Calu3 (cell line): ENCODE measurements at places on chromosomes 1 and 21. TPM values are rescaled to one million over a fixed set of nuclear protein-coding genes. Genes with fewer than 3 reads are reported as not detected.
A peak's percentile ranks its signal among the peaks of the same experiment; 100 is the strongest.

The DDAH1 gene
- 84.1 and 98.7 TPM in 2 replicates for total RNA-seq

The SYNC gene
- 0.19 and 0.51 TPM in 2 replicates for total RNA-seq

DNA sequence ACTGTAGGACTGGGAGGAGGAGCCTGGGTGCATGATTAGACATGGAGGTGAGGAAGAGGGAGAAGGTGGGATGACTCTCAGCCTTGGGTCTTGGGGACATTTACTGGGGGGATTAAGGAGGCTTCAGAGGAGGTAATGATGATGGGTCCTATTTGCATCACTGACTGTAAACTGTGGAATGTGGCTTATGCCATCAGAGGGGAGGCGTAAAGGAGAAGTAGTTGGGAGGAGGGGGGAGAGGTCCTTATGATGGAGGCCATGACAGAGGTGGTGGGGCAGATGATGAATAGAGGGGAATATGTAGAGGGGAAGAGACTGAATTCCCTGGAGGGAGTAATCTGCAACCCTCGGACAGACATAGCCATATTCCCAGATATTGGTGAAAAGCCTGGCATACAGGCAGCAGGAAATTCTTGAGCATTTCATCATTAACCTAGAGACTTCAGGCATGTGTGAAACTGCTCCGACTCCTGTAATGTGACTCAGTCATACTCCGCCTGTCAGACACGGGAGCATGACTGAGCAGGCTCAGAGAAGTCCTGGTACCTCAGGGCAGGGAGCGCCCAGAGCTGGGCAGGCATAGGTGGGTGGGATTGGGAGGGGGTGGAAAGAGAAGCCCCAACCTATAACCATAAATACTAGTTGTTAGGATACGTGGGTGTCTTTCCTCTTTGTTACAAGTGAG, 8.0 kb upstream of the LCE5A start:
- no peak for DNase-seq

- peak; percentile 13 for DNase-seq
These were observed 7.7 kb downstream of the CNIH3 start for GRCh38 chr1:224623743-224624333.

GRCh38 chr1:211811848-211812247, 18.7 kb downstream of the LPGAT1 start:
- no peak for DNase-seq

DNA sequence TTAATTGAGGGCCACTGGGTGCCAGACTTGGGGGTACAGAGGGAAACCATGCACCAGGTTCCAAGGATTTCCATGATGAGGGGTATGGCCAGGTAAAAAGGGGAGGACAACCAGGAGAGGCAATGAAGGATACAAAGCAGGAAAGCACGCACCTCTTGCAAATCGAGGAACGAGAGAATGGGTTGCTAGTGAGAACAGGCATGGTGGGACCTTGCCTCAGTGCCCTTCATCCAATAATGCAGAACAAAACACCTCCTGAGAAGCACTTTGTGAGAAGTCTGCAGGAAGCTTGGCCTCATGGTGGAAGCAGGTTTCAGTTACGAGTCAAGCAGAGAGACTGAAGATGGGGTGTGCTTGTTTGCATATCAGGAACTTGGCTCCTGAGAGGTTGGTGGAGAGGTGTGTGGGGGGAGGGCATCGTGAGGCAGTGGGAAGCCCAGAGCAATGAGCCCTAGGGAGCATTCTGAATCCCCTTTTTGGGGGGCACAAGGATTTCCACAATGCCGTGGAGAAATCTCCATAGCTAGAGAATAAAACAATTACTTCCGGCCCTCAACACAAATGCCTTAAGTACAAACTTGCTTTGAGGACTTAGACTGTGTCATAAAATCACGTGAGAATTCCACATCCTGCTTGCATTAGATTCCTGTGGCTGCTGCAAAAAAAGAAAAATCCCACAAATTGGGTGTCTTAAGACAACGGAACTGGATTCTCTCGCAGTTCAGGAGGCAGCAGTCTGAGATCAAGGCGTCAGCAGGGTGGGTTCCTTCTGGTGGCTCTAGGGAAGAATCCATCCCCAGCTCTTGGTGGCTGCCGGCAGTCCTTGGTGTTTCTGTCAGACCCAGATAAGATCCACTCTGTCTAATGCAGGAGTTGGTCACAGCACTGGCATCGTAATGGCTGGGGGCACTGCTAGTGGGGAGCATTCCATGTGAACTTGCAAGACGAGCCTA, 54.9 kb upstream of the BACE2 start:
- DNase-seq, result no peak
